Pons (tissue), 1 donor: ENCODE measurements at places on chromosomes 4 and X.

GRCh38 chr4:83231620-83232076 lies 53.0 kb downstream of the COQ2 start:
- DNase-seq: peak; percentile 41

- DNase-seq: no peak
Measured at GRCh38 chr4:142565771-142566170, 280.3 kb downstream of the INPP4B start.

DNA sequence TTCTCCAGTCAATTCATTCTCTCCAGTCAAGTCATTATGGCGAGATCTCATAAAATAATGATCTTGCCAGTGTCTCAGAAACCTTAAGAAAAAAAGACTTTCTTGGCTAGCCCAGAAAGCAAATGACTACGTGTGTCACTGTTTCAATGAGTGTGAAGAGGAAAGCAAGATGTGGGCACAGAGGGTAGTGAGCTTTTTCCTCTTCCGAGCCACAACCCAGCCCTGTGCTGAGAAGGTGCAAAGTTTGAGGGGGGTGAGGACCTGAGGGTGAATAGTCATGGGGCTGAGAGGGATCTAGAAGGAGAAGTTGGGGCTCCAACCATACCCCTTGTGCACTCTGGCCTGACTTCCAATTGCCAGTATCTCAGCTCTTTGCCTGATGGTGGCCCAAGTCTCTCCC lies 85.6 kb upstream of the EGFL6 start:
- no peak for DNase-seq

DNA sequence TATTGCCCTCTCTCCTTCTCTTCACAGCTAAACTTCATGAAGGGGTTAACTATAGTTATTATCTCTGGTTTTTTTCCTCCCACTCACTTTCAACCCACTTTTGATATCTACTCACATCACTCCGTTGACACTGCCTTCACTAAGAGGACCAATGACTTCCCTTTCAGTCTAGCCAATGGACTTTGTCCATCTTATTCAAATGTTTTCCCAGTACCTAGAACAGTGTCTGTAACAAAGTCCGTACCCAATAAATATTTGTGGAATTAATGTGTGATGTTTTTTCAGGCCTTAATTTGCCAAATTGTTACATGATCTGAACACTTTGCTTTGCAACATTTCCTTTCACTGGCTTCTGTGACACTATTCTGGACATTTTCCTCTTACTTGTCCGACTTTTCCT lies 106.0 kb upstream of the AR start:
- DNase-seq: no peak

GRCh38 chr4:184504385-184504784 lies 30.0 kb upstream of the IRF2 start:
- DNase-seq: no peak

GRCh38 chrX:40316502-40316901 lies 218.7 kb upstream of the BCOR start:
- DNase-seq: no peak

DNA sequence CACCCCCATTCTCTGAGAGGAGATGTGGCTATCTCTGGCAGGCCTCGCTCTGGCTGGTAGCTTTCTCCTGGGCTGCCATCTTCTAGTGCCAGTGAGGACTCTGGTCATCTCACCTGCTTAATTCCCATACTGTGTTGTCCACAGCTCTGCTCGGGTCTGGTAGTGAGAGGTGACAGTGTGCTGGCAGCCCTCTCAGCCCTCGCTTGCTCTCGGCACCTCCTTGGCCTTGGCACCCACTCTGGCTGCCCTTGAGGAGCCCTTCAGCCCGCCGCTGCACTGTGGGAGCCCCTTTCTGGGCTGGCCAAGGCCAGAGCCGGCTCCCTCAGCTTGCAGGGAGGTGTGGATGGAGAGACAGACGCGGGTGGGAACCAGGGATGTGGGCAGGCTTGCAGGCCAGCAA lies 52.7 kb downstream of the CPLX1 start:
- no peak for DNase-seq

DNA sequence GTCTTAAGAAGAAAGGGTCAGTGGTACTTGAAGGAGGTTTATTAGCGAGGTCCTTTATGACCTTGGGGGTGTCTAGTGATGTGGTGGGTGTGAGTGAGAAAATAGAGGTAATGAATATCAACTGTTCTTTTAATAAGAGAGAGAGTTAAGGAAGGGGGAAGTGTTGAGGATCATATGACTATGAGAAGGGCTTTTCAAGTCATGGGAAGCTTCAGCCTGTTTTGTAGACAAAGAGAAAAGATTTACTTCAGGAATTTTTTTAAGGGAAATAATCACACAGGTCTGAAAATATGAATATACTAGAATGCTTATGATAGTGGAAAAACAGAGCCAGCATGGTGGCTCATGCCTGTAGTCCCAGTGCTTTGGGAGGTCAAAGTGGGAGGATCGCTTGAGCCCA lies 41.3 kb upstream of the MTMR1 start:
- DNase-seq: no peak

- no peak for DNase-seq
Measured at GRCh38 chr4:148444296-148445070, 2.3 kb upstream of the NR3C2 start.

DNA sequence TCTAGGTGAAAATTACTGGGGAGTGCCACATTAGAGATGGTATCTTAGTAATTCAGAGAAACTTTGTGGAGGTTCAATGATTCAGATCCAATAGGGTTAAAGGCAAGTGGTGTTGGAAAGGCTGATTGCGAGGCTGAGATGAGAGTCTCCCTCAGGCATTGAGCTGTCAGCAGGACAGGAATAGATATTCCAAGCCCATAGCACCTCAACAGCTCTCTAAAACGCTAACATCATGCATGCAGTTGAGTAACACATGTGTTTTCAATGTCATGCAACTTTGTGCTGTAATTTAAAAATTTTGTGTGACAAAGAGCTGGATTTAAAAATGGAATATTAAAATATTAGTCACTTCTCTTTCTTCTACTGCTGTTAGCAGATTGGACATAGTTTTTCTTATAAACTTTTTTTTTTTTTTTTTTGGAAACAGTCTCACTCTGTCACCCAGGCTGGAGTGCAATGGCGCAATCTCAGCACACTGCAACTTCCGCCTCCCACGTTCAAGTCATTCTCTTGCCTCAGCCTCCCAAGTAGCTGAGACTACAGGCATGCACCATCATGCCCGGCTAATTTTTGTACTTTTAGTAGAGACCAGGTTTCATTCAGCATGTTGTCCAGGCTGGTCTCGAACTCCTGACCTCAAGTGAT lies 173.5 kb upstream of the C1QTNF7 start:
- DNase-seq: no peak

DNA sequence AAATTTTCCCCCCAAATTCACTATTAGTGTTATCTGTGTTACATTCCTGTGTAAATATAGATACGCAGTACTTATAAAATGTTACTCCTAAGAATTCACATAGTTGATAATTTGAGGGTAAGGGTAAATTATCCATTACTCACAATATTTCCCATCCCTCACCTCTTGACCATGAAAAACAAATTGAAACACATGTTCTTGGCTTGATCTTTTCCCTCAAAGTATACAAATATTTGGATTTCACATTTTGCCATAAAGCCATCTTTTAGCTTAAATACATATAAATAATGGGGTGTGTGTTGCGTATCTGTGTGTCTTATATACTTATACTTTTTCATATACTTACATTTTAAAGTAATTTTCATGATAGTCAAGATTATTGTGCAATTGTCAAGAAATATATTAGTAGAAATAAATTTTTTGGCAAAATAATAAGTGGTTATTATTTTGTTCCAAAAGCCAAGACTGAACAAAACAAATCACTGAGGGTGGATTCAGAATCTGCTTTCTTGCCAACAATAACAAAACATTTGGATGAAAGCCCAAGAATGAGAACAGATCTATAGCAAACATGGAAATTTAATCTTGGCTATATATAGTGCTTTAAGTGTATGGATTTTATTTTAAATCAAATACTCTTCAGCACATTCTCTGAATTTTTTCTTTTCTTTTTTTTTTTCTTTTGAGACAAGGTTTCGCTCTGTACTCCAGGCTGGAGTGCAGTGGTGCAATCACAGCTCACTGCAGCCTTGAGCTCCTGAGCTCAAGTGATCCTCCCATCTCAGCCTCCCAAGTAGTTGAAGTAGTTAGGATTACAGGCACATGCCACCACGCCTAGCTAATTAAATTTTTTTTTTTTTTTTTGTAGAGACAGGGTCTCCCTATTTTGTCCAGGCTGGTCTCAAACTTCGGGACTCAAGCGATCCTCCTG lies 48.5 kb upstream of the PRSS48 start:
- DNase-seq: peak; percentile 34

DNA sequence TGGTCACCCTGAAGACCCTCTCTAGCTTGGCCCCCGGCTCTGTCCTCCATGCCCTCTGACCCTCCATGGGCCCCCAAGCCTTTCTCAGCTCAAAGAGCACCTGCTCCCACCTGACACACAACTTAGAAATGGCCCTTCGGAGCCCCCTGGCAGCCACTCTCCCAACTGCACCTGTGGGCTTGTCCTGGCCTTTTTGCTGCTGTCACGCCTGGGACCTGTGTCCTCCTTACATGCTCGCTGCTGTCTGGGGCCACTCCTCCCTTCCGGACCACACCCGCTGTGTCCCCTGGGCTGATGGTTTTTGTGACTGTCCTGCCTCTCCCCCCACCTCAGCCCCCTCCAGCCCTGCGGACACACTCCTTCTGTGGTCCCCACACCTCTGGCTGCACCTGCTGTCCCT lies 106.2 kb upstream of the AFAP1 start:
- DNase-seq: no peak

DNA sequence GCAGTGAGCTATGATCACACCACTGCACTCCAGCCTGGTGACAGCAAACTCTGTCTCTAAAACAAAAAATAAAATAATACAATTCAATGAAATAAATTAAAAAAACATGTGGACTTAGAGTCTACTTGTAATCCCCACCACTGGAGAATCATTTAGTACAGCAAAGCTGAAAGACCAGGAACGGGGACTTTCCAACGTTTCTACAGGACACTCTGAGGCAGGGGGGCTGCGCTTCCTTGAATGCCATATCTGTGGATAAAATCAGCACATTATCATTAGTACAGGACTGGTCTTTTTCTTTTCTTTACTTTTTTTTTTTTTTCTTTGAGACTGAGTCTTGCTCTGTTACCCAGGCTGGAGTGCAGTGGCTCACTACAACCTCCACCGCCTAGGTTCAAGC lies 124.8 kb downstream of the MXRA5 start:
- DNase-seq: no peak

GRCh38 chr4:36325499-36325898 lies 44.1 kb downstream of the DTHD1 start:
- DNase-seq: no peak

DNA sequence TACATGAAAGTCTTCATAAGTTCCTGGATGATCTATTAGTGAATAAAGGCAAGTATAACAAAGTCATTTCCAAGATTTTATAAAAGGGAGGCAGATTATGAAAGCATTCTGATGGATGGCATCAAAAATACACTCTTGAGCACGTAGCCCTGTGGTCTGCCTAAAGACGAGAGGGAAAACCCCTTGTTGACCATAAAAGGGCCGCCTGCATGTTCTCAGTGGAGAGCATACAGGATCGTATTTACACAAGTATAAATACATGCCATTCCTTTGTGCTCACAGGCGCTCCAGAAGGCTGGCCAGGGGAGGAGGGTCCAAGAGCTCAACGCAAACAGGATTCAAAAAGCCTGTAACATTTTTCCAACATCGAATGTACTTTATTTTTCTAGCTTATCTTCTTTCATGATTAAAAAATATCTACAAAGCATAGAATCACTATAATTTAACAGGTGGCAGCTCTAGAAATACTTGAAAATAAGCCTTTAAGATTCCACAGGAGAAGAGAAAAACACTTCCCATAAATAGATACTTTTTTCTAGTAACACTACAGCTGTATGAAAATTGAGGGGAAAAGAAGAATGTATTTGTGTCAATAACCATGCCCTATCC lies 29.6 kb downstream of the PDGFC start:
- no peak for DNase-seq

DNA sequence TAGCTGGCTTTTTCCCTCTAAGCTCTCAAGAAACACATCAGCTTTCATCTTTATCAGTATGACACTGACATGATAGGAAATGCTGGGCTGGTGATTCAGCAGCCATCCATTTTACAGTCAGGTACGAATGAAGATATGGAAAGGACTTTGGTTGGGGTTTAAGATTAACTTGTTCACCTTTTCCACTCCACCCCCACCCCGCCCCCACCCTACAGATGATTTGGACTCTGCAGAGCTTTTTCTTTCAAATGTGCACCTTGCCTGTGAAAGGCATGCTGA lies 132.6 kb downstream of the AKAP4 start:
- DNase-seq: no peak

- DNase-seq: no peak
Measured at GRCh38 chr4:44447563-44448504, 775 bp downstream of the KCTD8 start.

DNA sequence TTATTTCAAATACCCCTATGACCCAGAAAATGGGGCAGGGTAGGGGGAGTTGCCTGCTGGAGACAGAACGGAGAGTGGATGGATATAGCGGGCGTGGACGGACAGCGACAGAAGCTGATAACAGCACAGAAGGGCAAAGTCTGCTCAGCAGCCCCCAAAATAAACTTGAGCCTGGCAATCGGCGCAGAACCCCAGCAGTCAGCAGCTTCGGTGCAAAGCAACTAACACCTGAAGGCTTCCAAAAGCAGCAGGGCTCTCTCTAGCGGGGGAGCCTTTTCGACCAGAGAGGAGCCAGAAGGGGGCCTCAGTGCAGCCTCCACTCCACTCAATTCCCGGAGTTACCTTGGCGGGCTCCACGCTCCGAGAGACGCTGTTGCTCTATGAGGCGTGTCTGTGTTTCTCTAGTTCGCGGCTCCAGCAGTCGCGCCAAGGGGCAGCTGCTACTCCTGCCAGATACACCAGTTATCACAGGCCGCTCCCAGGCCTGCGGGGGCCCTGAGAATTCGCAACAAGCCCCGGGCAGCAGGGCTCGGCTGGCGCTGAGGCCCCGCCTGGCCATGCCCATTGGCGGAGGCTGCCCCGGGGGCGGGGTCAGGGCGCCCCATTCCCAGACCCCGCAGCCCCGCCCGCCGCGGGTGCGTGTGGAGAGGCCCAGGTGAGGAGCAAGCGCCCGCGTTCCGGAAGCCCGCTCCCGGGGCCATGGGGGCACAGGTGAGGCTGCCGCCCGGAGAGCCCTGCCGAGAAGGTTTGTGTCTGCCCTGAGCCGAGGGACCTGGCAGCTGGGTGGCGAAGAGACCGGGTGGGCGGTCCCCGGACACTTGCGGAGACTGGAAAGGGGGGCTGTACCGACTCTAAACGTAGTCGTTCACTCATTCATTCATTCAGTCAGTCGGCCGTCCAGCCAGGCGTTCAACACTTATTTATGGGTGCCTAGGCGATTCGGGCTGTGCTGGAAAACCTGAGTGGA lies at the start of the genes CNGA1 and NIPAL1:
CNGA1 (minus strand) TSS at position 541 of the 967 bp plus-strand sequence. CDS start 63,992 bp downstream, outside the sequence.
NIPAL1 (plus strand) TSS at position 632 of the 967 bp plus-strand sequence; CDS start at position 700, 68 bp downstream.
- peak; percentile 46 for DNase-seq

- peak; percentile 39 for DNase-seq
Measured at GRCh38 chrX:133670383-133670782, 255.1 kb upstream of the GPC4 start.

- no peak for DNase-seq
Measured at GRCh38 chr4:83266689-83267088, 17.9 kb downstream of the COQ2 start.

DNA sequence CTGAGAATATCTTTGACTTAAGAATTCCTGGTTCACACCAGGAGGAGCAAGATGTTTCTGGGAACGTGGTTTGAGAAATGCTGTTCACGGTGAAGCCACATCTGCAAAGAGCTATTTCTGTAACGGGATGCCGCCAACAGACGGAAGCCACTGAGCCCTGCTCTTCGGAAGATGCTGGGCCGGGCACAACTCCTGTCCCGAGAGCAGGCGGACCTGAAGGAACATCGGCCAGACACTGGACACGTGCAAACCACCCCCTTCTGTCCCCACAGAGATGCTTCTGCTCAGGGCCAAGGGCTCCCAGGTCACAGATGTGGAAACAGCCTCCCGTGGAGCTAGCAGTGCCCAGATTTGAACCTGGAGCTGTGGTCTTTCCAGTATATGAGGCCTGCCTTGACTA lies 24.3 kb downstream of the HMX1 start:
- no peak for DNase-seq
